ENCODE measurements at places on chromosomes 4 and X.
A peak's percentile ranks its signal among the peaks of the same experiment; 100 is the strongest.

DNA sequence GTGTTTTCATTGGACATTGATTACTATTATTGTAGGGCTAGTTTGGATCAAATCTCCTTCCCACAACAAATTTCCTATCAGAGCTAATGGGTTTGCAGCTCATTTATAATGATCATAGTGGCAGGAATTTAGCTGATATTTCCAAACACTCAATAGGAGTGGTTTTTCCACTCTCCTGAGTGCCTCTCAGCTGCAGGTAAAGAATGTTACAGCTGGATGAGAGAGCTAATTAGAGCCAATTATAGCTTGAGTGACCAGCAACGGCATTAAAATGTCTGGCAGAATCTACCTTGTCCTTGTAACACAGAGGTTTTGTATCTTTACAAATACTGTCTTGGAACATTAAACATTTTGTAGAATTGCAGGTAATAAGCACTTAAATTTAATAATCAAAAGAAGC is 602.8 kb upstream of the EPHA5 start:
- peak; percentile 23 for DNase-seq

GRCh38 chr4:109699553-109700225 is 3.6 kb downstream of the CASP6 start:
- DNase-seq: no peak

DNA sequence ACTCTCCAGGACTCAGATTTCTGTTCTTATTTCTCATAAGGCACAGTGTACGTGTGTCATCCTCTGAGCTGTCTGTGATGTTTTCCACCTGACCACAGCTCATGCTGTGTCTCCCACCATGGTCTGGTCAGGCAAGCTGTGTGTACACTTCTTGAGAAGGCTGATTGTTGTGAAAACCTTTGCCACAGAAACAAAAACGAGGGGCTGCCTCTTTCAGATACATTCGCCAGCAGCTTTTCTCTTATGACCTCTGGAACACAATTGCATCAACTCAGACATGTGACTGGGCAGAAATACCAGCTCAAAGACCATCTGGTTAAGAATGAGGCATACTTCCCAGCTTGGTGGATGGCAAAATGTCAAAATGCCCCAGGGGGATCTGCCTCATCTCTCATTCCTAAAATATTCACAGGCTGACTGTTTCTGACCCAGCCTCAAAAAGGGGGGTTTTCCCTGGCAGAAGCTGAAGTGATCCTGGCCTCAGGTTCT is 46.1 kb downstream of the PGRMC2 start:
- peak; percentile 25 for DNase-seq

GRCh38 chrX:39667191-39667590 is 430.6 kb downstream of the BCOR start:
- DNase-seq: no peak

DNA sequence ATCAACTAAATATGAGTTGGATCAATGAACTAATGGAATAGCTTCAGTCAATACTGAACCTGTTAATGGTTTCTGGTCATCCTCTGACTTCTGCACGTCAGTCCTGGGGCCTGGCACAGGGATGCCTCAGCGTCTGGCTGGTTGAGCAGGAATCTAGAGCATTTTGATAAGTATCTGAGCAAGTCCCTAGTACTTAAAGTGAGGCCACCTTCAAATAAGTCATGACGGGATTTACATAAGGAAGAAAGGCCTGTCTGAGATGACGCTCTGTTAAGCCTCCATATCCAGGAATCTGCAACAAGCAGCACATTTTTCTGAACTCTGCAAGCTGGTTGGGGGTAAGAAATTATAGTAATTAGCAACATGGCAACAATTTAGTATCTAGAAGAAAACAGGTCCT is 83.2 kb upstream of the TBC1D9 start:
- DNase-seq: no peak

- no peak for DNase-seq
These were observed 87.3 kb downstream of the CFAP299 start for GRCh38 chr4:80422727-80423404.

DNA sequence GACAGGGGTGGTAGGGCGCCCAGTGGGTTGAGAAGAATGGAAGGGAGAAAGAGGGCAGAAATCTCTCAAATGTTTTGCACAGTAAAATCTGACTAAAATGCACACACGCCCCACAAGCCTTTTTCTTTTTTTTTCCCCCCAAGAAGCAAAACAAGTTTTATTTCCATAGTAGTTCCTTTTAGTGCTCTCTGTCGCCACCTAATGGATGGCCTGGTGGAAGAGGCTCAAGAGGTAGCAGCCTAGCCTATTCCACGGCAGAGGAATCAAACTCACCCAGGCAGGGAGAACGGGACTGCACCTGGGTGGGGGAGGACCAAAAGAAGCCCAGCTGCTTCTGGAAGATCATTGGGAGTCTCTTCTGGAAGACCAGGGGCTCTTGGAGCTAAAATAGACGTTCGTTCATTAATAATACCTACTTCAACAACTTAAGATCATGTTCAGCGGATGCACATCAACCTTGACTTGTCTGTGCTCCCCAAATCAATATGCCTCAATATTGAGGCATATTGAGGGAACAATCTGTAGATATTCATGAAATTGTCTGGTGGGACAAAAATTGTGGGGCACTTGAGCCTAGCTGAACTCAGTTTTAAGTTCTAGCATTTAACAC is 31.6 kb upstream of the IRAK1 start:
- DNase-seq: peak; percentile 82

- no peak for DNase-seq
These were observed 53.2 kb downstream of the LPAR4 start for GRCh38 chrX:78800694-78801093.

DNA sequence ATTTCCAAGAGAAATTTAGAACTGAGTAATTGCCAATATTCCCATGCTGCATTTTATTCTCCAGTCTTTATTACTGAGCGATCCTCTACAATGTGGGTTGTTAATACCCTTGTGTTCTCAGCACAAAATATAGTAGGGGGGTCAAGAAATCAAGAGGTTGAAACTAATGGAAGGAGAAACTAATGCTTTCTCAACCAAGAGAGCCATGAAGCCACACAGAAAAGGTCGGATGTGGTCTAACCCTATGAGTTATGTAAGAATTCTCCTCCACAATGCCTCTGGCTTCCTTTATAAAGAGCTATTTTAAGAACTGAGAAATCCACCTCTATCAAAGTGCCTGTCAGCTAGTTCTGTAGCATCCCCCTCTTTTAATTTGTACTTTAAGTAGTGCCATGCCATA is 268.5 kb downstream of the CHIC1 start:
- no peak for DNase-seq

- DNase-seq: no peak
These were observed 78.1 kb upstream of the FSTL5 start for GRCh38 chr4:162241857-162242256.

DNA sequence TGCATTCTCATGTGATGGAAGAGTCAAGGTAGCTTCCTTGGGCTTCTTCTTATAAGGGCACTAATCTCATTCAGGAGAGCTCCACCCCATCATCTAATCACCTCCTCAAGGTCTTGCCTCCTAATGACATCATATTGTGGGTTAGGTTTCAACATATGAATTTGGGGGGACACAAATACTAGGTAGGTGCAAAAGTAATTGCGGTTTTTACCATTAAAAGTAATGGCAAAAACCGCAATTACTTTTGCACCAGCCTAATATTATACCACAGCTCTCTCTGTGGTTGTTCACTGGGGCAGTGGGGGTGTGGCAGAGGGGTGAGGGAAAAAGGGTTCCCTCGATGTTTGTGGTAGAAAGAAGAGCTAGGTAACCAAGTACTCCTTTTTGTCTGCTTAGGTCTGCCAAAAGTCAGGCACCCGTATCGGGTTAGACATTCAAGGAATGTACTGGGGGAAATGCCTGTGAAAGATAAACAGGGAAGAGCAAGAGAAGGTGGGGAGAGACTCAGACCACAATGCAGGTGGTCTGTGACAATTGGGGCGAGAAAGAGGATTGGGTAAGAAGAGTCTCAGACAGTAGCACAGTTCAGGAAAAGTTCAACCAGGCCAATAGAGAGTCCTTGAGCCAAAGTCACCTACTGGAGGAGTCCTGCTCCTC is 78.9 kb upstream of the MTM1 start:
- DNase-seq: no peak

DNA sequence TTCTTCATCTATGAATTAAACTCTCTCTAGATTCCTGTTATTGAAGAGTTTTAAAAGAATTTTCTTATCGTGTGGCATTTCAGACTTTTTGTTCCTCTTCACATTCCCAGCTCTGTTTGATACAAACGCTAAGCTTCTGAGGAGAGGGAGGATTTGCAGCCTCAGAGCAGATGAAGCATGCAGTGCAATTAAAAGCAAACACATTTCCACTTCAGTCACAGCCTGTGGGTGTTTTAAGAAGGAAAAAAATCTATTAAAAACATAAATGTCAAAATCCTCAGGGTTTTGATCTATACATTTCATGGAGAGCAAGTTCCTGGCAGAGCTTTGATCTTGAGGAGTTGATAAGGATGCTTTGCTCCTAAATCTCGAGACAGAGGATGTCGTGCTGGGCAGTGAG is 442.4 kb upstream of the BOD1L1 start:
- peak; percentile 11 for DNase-seq

- no peak for DNase-seq
These were observed 197.4 kb downstream of the PTTG2 start for GRCh38 chr4:38157592-38157991.

Measured in lung (tissue), 17 donors.